ENCODE measurements at places on chromosomes 1 and 21. TPM values are rescaled to one million over a fixed set of nuclear protein-coding genes. Genes with fewer than 3 reads are reported as not detected.

GRCh38 chr1:26888231-26888630, 1.9 kb downstream of the GPN2 start:
- no peak for DNase-seq

DNA sequence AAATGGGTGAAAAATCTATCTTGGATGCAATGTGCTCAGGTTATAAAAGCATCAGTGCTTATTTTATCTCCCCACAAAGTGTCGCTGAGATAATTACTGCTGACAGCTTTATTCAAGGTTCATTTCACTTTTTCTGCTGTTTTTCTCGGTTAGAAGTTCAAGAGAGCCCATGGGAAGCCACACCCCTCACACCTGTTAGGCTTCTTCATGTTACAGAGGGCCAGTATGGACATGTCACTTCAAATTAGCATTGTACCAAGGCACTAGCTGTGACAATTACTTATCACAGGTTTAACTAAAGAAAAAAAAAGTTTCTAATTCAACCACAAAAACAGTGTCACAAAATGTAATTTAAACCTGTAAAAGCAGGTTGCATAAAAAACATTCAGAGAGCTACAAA, 187.3 kb upstream of the DMRTA2 start:
- DNase-seq = peak; percentile 43

DNA sequence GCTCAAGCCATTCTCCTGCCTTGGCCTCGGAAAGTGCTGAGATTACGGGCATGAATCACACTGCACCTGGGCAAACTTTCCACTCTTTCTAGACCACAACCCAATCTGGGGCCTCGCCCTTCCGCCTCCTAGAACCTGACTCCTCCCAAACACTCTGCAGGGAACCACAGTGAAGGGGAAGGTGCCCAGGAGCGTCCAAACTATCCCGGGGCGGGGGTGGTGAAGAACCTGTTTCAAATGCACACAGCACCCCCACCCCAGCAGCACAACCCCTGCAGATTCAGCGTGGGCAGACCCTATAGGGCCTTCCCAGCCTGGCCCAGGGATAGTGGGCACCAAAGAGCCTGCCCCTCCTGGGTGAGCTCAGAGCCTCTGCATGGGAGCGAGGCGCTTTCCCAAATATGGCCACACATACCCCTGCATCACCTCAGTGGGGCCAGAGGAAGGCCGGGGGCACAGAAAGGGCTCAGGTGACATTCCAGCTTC, 86.9 kb downstream of the STUM start:
- no peak for DNase-seq

Gene PRELP
- total RNA-seq = 0.06 TPM
